ENCODE measurements at places on chromosomes 1 and 21.

- DNase-seq, result peak; percentile 44
Observed at GRCh38 chr1:217660353-217661062, 29.4 kb downstream of the SPATA17 start.

GRCh38 chr1:227781314-227781930 lies 34.1 kb upstream of the PRSS38 start:
- no peak for DNase-seq

- no peak for DNase-seq
Observed at GRCh38 chr1:151858886-151859665, 5.6 kb upstream of the THEM5 start.

DNA sequence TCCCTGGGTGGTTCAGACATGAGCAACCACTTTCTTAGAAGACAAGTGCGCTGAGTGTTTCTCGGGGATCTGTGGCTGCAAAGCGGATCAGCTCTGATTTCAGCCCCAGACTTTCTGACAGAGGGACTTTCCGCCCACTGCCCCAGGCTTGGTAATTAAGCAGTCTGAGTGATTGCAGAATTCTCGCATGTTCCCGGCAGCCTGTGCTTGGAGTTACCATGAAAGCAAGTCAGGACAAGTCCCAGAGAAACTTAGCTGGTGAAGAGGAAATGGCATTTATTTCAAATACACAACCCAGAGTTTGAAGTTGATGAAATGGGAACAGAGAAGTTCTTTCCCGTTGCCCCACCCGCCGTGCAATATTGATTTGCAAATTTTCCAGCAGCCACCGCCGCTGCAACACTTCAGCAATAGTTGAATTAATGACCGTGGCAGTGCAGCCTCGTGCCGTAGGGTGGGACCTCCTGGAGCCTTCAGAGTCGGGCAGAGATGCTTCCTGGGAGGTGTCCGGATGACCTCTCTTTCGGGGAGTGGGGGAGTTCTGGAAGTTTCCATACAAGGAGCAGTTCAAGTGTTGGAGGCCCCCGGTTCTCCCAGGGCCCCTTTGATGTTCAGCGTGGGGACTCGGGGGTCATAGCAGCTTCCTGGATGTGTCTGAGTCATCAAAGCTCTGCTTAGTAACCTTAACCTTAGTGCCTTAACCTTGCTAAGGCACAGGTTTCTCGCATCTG lies 134.7 kb downstream of the KAZN start:
- peak; percentile 40 for DNase-seq

GRCh38 chr1:32876341-32877210 lies 5.9 kb upstream of the FNDC5 start:
- peak; percentile 55 for DNase-seq

- DNase-seq, result no peak
Observed at GRCh38 chr1:111161843-111162487, 21.9 kb downstream of the CEPT1 start.

DNA sequence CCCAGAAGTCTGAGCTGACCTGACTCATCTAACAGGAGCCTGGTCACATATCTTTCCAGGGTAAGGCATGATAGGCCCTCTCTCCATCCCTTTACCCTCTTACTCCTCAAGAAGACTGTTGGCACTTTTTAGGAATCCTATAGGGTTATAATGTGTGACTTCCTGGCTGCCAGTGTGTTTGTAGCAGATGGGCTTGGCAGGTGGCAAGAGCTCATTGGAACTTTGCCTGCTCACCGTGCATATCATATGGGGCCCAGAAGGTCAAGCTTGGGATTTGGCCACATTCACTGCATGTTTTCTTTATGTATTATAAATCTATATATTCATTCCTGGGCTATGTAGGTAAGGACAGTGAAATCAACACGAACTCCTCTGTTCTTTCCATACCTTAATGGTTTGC lies 5.2 kb downstream of the KAZN start:
- DNase-seq, result no peak

DNA sequence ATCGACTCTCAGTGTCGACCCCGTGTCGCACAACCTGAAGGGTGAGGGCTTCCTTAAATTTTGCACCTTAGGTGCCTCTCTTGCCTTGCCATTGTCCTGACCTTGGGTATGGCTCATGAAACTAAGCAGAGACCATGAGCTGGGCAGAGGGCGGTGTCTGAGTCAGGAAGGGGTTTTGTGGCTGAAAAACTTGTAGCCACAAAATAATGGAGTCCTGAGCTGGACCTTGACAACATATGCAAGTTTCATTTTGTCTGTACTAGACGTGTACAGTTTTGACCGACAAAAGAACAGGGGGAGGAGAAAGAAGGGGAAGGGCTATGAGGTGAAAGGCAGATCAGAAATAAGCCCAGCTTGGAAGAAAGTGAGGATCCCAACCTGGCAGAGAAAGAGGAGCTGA lies 8.3 kb upstream of the RUNX1 start:
- peak; percentile 96 for DNase-seq

DNA sequence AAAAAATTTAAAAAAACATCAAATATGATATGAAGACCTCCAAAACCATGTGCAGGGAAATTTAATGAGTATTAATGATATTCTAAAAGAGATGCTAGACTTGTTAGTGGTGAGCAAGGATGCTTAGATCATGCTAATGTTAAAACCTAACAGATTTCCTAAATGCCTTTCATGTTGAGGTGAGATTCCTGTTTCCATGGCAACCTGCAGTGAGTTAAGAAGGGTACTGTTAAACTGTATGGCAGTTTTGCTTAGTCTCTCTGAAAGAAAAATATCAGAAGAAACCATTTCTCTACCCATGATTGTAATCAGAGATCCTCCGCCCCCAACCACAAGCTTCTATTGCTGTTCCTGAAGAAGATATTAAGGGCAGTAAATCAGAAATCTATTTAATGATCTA lies 321.6 kb upstream of the LRRC7 start:
- DNase-seq, result no peak

DNA sequence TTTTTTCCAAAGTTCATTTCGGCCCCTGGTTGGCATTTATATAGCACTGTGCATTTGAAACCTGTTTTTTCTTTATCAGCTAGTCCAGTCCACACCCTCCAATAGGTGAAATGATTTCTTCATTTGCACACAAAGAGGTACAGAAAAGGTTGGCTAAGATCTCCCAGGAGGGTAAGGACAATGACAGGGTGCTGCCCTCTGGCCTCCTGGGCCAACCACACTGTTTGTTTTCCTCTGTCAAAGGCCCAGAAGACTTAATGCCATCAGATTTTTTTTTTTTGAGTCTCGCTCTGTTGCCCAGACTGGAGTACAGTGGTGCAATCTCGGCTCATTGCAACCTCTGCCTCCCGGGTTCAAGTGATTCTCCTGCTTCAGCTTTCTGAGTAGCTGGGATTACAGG lies 70.1 kb upstream of the EFHD2 start:
- no peak for DNase-seq

DNA sequence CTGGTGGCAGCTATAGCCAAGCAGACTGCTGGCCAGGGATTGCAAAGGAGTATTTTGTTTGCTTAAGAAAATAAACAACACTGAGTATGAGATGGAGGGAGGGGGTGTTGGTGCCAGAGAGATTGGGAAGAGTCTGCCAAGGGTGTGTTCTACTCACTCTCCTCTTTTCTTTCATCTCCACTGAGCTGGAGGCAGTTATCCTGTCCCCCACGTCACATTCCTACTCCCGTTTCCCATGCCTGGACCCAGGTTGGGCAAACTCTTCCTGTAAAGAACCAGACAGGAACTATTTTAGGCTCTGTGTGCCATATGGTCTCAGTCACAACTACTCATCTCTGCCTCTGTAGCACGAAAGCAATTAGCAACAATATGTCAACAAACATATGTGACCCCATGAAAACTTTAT lies 1.4 kb upstream of the IL24 start:
- DNase-seq, result no peak

GRCh38 chr1:162456323-162456722 lies 41.3 kb upstream of the UHMK1 start:
- DNase-seq, result no peak

DNA sequence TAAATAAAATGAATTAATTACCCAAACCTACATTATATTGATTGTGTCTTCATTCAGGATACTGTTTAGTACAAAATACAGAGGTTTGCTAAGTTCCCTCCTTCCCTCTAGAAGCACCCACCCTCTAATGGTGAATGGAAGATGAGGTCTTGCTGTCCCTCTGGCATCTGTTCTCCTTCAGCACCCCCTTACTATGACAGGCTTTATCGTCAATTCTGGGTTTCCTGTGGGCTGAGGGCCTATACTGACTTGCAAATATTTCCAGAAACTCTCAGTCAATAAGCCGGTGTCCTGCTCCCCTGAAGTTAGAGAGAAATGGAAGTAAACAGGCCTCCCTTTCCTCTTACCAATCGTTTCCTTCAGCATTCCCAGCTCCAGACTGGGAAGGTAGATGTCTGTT lies 13.2 kb downstream of the LAX1 start:
- DNase-seq, result no peak

GRCh38 chr1:199858856-199859255 lies 168.7 kb upstream of the NR5A2 start:
- no peak for DNase-seq

- DNase-seq, result no peak
Observed at GRCh38 chr1:229221106-229222019, 49.5 kb upstream of the RAB4A start.

DNA sequence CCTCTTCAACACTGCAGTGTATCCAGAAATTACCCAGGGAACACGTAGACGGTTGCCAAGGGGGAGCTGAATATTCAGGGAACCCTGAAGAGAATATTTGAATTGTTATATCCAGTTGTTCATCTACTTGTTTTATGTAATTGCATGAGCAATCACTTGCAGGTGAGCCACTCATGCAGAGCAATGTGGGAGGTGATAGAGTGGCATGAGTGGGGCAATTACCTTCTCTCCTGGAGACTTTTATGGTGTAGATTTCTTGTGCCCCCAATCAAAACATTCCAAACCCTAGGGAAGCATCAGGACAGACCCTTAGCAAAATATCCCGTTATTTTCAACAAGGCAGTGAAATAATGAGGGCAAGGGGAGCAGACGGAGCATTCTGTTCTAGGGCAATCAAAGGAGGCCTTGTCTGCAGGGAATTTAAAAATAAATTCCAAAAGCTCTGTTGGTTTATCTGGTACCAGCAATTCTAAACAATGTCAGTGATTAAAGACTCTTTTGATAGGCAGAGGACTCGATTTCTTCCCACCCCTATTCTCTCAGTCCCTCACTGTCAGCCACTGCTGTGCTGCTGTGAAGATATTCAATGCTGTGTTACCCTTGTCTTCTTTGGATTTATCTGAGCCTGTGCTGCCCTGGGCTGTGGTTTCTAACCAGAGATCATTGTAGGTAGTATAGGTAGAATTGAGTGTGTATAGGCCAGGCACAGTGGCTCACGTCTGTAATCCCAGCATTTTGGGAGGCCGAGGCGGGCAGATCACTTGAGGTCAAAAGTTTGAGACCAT lies 180.2 kb upstream of the MAP1LC3C start:
- DNase-seq, result no peak

DNA sequence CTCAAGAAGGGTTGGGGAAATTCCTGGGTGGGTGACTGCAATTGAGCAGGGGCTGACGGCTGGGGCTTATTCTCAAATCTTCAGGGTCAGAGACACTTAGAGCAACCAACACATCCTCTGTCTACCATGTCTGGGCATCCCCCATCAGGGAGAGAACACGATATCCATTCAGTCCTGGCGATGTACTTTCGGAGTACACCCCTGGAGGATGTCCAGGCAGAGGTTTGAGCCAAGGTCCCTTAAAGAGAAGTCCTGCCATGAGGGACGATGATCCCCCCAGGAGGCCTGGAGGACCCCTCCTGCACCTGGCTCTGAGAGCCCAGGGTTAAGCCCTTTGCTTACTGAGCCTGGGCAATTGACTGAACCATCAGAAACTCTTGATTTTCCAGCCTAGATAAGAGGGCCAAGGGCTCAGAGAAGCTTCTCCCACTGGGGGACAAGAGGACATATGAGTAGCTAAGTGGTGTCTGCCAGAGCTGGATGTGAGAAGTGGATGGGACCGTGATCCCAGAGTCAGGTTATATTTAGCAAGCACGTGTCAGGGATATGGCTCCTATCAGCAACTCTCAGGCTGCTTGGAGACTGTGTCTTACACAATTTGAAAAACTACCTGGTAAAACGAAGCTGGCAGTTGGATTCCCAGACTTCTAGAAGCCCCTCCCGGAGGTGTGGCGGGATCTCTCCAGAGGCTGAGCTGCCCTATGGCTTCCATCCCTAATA lies 253.3 kb upstream of the VAMP3 start:
- DNase-seq, result no peak

DNA sequence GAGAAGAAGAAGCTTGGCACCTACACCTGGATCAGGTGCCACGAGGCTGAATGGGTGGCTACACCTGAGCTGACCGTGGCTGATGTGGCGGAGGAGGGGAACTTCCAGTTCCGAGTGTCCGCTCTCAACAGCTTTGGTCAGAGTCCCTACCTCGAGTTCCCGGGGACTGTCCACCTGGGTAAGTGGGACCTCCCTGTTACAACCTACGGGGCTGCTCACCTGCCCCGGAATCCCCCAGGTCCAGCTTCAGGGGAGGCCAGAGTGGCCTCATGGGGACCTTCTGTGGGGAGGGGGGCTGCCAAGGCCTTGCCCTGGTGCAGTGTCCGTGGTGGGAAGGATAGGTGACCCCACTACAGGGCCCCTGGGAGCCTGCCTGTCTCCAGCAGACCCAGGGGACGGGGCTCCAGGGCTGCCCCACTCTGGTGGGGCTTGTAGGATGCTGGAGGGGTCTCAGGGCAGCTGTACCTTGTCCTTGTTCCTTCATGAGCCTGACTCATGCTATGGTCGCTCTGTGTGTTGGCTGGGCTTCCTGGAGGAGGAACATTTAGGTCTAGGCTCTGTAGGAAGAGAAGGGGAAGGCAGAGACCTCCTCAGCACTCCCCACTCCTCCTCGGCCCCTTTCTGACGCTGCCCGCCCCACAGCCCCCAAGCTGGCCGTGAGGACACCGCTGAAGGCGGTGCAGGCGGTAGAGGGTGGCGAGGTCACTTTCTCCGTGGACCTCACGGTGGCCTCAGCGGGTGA lies 7.2 kb downstream of the OBSCN start:
- DNase-seq, result no peak

GRCh38 chr1:223557130-223557475 lies 108.4 kb downstream of the CAPN8 start:
- DNase-seq, result no peak

DNA sequence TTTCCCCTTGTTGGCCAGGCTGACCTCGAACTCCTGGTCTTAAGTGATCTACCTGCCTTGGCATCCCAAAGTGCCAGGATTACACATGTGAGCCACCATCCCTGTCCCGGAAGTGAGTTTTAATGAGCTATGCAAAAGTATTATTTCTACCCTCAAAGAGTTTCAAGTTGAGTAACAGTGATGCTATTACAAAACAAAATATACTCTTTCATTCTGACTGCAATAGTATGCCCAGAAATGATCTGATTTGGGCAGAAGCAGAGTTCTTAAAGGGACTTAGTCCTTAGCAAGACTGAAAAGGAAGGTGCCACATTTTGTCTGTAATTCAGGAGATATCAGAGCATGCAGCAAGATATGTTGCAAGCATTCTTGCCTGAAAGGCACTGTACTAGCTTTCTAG lies 375.4 kb downstream of the NUF2 start:
- no peak for DNase-seq

Data from MM.1S (cell line).